ENCODE measurements at places on chromosomes 7 and 10.

- DNase-seq: no peak
Measured at GRCh38 chr7:150831851-150832250, 20.5 kb upstream of the AOC1 start.

GRCh38 chr10:15440204-15440711 lies 69.2 kb upstream of the FAM171A1 start:
- no peak for DNase-seq

GRCh38 chr7:152551304-152552036 lies 115.7 kb upstream of the KMT2C start:
- DNase-seq: no peak

- no peak for DNase-seq
Measured at GRCh38 chr7:37282093-37282444, 166.6 kb downstream of the ELMO1 start.

DNA sequence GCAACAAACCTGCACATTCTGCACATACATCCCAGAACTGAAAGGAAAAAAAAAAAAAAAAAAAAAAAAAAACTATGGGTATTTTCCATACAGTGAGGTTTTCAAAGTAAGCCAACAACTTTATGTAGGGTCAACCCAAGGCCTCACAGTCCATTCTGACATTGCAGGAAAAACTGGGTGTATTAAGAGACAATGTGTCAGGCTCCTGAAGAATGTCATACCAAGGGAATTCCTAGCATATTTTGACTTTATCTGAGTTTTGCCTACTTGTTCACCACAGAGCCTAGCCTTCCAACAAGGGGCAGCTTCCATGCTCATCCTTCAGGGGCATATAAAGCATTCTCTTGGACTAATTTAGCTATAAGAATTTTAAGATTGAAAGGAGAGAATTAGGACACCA lies 368.9 kb downstream of the PLXDC2 start:
- DNase-seq: no peak

GRCh38 chr7:100678291-100678984 lies 4.9 kb downstream of the GNB2 start:
- DNase-seq: no peak

DNA sequence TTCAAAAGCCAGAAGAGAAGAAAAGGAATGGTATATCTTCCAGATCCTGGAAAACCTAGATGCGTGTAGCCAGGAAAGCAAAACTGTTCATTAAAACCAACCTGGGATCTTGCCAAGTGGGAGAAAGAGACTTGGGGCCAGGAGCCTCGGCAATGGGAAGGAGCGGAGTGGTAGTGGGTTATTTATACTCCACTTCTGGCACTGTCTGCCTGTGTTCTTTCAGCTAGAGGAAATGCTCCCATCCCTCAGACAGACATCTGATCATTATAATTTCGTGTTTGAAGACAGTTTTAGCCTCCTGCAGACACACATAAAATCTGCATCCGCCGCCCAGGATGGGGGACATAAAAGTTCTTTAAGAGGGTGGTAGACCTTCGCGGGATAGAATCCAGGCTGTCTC lies 421.6 kb downstream of the RPS24 start:
- DNase-seq: no peak

DNA sequence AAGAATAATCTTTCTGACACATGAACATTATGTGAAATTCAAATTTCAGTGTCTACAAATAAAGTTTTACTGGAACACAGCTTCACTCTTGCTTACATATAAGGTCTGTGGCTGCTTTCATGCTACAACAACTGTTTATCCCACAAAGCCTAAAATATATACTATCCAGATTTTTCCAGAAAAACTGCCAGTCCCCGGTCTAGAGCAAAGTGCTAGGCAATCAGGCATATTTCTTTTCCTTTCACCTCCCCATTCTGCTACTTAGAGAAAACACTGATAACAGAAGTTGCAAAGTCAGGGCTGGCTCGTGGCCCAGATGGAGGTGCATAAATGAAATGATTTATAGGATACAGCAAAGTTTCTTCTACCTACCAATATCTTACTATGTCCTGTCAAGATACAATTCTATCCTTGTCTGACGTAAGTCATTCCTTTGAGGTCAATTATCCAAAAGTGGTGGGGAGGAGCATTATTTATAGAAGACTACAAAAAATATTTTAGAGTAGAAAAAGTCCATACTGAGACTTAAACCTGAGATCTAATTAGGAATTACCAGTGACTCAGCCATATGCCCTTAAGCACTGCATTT lies 384.1 kb downstream of the NXPH1 start:
- no peak for DNase-seq
